NCI-H2081 (cell line): ENCODE measurements at places on chromosomes 5 and 9.

DNA sequence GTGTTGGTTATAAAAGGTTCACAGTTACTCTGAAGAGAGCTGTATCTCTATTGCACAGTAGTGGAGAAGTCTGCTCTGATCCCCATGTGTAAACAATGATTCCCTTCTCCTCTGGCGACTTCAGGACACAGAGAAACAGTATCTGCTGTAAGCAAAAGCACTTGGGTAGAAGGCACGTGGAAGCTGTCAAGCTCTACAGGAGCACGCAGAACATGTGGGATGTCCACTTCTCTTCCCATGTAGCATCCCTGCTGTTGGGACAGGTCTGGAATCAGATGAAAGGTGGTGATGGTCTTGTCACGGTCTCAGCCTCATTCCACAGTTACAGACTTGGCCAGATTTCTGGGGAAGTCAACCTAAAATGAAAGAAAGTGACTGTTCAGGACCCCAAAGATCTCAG, 9.4 kb upstream of the MAPK9 start:
- DNase-seq, result no peak

- DNase-seq, result no peak
These were observed 10.0 kb downstream of the TMEM174 start for GRCh38 chr5:73183000-73183399.

DNA sequence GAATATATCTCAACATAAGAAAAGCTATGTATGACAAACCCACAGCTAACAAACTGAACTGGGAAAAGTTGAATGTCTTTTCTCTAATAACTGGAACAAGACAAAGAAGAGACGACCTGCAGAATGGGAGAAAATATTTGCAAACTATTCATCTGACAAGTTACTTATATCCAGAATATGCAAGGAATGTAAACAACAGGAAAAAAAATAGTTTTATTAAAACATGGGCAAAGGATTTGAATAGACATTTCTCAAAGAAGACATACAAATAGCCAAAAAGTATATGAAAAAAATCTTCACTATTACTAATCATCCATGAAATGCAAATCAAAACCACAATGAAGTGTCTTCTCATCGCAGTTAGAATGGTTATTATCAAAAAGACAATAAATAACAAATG, 181.7 kb upstream of the TLX3 start:
- DNase-seq, result no peak

DNA sequence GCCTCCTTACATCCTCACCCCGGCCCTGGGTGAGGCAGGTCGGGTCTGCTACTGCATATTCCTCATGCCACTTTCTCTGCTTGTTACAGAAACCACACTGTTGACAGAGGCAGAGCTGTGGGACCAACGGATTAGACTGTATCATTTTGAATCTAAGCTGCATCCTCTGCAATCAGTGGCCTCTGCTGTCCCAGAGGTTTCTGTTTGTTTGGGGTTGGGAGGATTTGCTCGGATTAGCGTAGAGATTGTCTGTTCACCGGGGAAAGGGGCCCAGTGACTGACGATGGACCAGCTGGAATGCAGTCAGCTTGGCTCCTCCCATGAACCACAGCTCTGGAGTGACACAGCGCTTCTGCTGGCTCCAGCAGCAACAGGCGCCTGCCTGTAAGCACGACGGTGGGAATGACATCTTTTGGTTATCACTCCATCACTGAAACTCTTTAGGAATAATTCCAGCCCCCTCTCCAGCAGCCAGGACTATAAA, 37.3 kb upstream of the ADRA1B start:
- DNase-seq, result no peak

DNA sequence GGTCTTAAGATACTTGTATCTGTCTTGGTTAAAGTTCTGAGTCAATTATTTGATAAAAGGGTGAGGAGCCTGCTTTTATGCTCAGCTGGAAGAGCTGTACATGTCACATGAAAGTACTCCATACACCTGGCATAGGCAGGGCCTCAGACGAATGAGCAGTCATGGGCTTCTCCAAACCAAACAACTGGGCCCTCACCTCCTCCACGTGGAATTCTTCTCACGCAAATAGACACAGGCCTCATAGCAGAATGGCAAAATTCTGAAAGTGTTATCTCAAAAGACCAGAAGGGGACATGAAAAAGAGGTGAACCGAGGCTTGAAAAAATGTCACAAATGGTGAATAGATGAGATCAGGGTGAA, 48.6 kb downstream of the FAM240B start:
- DNase-seq, result no peak

- DNase-seq, result no peak
These were observed 23.4 kb downstream of the ANXA6 start for GRCh38 chr5:151134228-151134627.

DNA sequence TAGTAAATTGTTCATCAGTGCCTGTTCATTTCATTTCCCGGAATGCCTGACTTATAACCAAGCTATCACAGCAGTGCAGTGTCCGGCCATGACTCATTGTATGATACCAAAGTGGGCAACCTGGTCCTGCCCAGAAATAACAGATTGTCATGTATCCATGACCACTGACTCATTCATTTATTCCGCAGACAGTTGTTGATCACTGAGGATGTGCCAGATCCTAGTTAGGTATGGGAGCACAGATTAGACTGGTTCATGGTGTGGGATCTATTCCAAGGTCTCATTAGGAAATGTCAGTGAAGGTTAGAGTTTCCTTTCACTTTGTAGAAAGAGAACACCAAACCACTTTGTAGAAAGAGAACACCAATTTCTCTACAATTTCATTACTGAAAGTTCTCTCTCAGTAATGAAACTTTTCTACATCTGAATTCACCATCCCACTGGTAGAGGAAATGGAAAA, 8.7 kb downstream of the NREP start:
- no peak for DNase-seq

DNA sequence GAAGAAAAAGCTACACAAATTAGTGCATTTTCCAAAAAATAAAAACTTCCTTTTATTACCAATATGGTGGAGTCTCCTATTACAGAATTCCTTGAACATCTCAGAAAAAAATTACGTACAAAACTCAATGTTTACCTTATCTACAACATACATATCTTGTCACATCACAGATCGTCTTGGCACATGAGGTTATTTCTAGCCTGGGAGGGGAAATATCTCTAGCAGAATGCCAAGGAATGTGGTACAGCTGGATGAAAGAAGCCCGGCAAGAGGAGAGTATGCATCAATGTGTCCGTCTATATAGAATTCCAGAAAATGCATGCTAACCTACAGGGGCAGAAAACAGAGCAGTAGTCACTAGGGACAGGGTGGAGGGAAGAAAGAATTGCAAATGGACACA, 443.8 kb downstream of the ZSWIM6 start:
- no peak for DNase-seq
